ENCODE measurements at places on chromosomes 1 and 21.
A peak's percentile ranks its signal among the peaks of the same experiment; 100 is the strongest.

- DNase-seq = no peak
These were observed 419.5 kb downstream of the LRRIQ3 start for GRCh38 chr1:73778471-73778870.

- no peak for DNase-seq
These were observed 5.8 kb upstream of the GTF2B start for GRCh38 chr1:88897070-88897730.

- no peak for DNase-seq
These were observed 50.5 kb upstream of the EPS8L3 start for GRCh38 chr1:109814223-109814622.

DNA sequence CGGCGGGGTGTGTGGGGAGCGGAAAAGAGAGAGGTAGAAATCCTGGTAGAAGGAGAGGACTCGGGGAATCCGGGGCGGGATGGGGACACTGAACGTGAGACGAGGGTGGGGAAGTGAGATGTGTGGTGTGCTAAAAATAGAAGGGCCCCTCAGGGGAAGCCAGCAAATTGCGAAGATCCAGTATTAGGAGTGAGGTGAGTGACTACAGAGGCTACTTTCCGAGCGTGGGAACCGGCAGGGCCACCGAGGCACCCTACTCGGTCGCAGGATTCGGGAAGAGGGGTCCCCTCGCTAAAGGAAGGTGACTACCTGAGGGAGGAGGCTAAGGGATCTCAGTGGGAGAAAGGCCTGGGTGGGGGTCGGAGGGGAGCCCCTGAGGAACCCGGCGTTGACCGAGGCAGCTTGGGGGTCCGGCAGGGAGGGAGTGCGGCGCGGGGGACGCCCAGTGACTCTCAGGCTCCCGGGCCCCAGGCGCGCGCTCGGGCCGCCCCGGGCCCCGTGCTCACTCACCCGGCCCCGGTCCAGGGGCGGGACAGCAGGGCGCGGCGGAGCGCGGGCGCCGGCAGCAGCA lies 318 bp downstream of the ALDH4A1 start:
- DNase-seq = peak; percentile 20

DNA sequence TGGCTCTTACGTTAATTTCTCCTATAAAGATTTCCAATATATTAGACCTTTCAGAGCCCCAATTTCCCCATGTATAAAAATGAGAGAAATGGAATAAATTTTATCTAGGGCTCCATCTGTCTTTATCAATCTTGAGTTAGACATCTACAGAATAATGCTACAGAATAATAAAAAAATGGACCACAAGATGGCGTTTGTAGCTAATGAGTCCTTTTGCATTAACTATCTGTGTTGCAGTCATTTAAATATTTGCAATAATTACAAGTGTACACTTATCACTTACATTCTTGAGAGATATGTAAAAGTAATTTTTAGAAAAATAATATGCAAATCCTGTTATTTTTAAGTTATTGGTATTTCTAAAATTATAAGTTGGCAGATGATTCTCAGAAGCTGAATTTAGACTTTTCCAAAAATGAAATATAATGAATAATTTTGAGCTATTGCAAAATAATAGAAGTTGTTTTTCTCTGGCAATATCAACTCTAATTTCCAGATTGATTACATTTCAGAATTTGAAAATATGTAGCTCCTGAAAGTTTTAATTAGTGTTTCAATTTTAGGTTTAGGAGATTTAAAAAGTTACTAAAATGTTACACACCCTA lies 87.7 kb downstream of the SNX7 start:
- no peak for DNase-seq

GRCh38 chr1:96987186-96987703 lies 265.7 kb downstream of the PTBP2 start:
- DNase-seq = no peak

DNA sequence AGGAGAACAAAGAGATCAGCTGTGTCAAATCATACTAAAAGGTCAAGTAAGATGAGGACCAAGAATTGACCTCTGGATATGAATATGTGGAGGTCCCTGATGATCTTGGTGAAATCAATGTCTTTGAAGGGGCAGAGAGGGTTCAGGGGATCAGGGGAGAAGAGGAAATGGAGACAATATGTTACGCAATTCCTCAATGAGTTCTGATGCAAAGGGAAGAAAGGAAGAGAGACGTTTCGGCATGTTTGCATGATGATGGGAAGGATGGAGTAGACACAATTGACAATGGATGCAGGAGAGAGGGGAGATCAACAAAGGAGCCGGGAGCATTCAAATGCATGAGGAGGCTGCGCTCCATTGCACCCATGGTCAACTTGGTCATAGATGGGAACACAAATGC lies 36.0 kb upstream of the GUCA2B start:
- DNase-seq = no peak

DNA sequence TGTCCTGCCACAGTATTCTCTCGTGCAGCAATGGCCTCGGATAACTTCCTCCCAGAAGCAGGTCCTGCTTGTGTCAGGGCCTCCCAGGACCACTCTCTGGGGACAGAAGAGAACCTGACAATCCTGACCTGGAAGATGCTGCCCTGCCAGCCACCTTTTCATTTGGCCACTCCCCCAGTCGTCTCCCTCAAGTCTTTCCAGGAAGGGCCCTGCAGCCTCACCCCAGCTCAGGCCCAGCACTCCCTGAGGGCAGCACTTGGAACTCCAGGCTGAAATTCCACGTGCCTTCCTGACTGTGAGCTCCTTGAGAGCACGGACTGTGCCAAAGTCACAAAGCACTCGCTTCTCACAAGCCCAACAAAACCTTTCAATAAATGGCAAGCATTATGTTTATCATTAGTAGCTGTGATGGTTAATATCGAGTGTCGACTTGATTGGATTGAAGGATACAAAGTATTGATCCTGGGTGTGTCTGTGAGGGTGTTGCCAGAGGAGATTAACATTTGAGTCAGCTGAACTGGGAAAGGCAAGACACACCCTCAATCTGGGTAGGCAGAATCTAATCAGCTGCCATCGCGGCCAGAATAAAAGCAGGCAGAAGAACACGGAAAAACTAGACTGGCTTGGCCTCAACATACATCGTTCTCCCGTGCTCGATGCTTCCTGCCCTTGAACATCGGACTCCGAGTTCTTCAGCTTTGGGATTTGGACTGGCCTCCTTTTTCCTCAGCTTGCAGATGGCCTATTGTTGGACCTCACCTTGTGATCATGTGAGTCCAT lies 2.3 kb upstream of the CLEC20A start:
- DNase-seq = no peak

- DNase-seq = no peak
These were observed 408 bp downstream of the LMO4 start for GRCh38 chr1:87329051-87329525.

DNA sequence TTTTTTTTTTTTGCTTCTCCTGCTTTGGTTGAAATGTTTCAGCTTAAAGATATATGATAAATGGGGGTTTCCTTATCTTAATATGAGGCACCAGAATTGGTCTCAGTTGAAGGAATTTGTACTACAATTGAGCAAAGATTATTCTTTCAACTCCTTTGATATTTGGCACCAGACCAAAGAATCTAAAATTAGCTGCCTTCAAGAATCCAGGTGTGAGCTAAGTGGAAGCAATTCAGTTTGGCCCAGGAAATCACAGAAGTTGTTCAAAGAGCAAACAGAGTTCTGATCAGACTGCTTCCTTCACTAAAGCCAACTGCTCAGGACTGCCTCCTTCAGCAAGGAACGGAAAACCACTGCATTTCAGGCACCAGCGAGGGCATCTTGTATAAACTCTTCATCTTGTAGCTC lies 68.3 kb upstream of the BCAR3 start:
- peak; percentile 62 for DNase-seq

- peak; percentile 77 for DNase-seq
These were observed 149.0 kb downstream of the IGSF21 start for GRCh38 chr1:18256282-18257235.

DNA sequence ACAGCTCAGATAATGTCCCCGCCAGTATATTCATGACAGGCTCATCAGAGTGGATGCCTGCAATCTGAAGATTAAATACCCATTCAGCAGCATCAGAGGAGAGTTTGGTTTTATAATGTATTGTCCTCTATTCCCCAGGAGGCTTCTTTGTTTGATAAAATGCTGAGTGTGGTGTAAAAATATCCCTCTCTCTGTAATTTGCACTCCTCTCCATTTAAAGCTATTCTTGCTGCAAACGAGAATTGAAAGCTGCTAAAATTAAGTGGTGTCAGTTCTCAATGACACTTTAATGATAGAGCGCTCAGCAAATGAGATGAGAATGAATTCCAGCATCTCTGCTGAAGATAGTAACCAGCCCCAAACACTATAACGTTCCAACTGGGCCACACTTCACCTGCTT lies 205.7 kb upstream of the RRP15 start:
- DNase-seq = no peak

DNA sequence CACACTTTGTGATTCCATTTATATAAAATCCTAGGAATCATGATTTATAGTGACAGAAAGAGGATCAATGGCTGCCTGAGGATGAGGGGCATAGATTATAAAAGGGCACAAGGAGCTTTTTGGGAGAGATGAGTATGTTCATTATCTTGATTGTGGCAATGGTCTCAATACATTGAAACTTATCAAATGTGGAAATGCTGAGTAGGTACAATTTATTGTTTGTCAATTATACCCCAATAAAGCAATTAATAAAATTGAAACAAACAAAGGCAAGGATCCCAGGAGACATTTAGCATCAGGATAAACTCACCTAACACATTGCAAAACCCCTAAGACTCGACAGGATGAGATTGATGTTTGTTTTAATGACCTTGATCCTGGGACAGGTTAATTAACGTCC lies 153.1 kb upstream of the KLHDC7A start:
- no peak for DNase-seq

DNA sequence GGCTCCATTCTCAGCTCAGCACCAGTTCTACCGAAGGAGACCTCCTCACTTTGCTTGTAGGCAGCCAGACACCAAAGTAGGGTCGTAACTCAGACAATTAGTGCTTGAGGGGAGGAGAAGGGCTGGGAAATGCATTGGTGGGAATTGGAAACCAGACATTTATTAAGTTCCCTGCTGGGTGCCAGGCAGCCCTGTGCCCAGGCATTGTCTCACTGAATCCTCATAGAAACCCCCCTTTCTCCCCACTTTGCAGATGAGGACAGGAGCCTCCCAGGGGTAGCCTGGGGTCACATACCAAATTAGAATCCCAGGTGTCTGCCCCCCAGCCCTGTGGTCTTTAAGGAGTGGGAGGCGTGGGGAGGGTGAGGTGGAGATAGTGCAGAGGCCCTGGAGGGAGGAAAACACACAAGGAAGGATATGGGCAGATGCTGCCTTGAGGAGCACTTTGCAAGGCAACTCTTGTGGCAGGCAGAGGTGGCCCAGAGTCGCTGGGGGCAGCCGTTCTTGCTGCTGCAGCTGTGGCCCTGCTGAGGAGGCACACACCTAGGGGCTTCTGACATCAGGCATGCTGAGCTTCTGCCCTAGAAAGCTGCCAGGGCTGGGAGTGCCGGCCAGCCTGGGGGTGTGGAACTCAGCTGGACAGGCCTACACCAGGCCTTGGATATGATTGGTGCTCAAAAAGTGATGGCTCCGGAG lies 29.4 kb downstream of the CDK18 start:
- DNase-seq = no peak

DNA sequence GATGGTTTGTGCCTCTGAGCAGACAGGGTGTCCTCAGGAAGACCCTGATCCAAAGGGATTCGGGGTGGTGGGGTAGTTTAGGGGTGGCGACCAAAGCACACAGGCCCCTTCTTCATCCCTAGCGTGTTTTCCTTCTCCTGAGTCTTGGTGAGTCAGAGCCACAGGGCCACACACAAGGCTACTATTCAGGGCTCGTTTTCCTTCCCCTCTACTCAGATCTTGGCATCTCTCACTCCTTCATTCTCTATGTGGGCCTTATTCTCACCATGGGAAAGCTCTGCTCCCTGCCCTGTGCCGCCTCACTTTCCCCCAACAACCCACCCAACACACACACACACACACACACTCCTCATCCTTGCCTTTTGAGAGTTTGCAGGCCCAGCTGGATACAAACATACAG lies 43.6 kb upstream of the WNT2B start:
- DNase-seq = no peak

GRCh38 chr1:167408355-167408754 lies 110.0 kb downstream of the CD247 start:
- no peak for DNase-seq

- peak; percentile 12 for DNase-seq
These were observed 166.6 kb downstream of the CLEC20A start for GRCh38 chr1:178330153-178330552.

DNA sequence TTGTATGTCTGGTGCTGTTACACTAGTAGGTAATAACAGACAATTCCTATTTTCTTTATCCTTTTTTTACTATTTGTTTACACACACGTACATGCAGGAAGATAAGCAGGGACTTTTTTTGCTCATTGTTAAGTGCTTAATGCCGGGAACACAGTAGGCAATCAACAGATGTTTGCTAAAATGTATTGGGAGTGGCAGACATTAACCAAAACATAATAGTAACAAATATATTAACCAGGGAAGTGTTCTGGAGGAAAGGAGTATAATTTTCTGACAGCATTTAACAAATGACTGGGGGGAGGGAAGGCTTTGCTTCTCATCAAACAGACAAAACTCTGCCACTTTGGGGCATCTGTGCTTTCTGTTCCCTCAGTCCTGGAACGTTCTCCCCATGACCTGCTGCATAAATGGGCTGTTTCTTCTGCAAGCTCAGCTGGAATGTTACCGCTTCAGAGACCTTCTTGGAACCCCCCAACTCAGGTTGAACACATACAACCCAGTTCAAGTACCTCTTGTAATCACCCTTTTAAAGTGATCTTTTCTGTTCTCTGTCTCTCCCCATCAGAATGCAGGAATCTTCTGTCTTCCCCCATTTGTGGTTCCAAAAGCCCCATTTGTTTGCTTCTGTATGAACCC lies 2.1 kb downstream of the CR1L start:
- no peak for DNase-seq

DNA sequence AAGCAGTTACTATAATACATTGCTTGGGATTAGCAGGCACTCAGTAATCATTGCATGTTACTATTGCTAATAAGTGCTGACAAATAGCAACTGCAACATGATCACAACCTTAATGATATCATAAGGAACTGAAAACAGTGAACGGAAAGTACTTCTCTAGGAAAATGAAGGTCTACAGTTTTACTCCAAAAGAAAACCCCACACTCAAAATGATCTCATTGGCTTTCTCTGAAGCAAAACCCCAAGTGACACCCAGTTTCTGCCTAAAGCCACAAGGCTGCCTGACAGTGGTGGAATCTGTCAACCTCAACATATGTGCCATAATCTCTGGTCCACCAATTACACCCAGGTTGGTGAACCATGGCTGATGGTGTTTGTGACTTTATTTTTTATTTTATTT lies 137.6 kb downstream of the PTGER3 start:
- DNase-seq = no peak

DNA sequence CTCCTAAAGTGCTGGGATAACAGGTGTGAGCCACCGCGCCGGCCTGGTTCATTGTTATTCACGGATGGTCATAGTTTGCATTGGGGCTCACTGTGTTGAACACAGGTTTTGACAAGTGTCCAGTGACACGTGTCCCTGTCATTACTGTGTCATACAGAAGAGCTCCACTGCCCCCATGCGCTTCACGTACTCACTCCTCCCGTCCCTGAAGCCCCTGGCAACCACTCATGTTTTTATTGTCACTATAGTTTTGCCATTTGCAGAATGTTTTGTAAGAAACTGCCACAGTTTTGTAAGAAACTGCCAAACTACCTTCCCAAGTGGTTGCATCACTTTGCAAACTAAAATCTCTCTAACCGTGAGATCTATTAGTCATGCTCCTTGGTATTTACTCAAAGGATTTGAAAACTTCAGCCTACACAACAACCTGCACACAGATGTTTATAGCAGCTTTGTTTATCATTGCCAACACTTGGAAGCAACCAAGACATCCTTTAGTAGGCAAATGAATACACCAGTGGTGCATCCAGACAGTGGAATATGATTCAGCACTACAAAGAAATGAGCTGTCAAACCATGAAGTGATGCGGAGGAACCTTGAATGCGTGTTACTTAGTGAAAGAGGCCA lies 163.2 kb upstream of the COL6A1 start:
- no peak for DNase-seq
